Activated CD4-positive, alpha-beta T cell treated with anti-CD3 and anti-CD28 coated beads, Interleukin-2, amount 50 U/mL, for 24 hours (primary cell): ENCODE measurements at places on chromosomes 2 and 18.

DNA sequence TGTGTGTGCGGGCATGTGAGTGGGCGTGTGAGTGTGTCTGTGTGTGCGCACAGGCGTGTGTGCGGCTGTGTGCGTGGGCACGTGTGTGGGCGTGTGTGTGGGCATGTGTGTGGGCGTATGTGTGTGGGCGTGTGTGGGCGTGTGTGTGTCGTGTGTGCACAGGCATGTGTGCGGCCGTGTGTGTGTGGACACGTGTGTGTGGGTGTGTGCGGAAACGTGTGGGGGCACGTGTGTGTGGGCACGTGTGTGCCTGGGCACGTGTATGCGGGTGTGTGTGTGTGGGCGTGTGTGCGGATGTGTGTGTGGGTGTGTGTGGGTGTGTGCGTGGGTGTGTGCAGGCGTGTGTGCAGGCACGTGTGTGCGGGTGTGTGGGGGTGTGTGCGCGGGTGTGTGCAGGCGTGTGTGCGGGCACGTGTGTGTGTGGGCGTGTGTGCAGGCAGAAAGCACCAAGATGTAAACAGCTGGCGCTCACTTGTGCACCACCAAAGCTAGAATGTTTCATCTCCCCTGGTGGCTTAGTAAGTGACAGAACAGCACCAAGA lies 31.2 kb upstream of the ALKAL2 start:
- DNase-seq = no peak

DNA sequence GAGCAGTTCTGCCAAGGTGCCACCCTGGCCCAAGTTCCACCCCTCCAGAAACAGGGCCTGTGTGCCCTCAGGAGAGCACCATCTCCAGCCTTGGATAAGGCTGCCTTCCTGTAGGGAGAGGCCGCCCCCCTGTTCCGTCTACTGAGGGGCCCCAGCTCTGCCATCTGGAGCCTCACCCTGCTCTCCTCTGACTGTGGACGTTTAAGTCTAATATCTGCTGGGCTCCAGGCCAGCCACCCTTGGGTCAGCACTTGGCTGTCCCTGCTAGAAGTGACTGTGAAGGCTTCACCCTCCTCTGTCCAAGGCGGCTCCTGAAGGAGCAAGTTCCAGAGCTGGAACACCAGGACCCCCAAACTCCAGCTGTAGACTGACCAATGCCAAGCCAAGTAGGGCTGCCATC lies 26.3 kb downstream of the RHOB start:
- no peak for DNase-seq

- no peak for DNase-seq
Observed at GRCh38 chr18:36141576-36141975, 11.9 kb downstream of the ELP2 start.

DNA sequence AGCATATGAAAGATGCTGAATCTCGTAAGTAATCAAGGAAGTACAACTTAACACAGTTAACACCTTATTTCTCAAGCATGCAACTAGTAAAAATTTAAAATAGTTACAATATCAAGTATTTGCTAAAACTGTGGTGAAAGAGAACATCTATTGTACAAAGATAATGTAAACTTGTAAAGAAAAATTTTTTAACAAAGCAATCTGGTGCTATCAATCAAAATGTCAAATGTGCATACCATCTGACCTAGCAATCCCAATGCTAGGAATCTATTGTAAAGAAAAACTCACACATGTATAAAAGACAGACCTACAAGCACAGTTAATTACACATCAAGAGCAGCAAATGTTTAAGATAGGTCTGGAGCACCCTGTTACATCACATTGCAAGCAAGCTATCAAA lies 90.1 kb downstream of the SLC66A3 start:
- DNase-seq = no peak

DNA sequence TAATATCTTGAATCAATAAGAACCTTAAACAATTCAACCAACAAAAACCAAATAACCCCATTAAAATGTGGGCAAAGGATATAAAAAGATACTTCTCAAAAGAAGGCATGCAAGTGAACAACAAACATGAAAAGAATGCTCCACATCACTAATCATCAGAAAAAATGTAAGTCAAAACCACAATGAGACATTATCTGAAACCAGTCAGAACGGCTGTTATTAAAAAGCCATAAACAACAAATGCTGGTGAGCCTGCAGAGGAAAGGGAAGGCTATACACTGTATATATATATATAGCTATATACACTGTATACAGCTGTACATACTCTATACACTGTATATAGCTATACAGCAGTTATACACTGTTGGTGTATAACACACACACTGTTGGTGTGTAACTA lies 47.8 kb upstream of the GALNT13 start:
- DNase-seq = no peak

GRCh38 chr2:32237488-32237887 lies 27.2 kb downstream of the NLRC4 start:
- no peak for DNase-seq

- DNase-seq = no peak
Observed at GRCh38 chr2:88452565-88452905, at the start of gene FOXI3. Gene FOXI3, minus strand, starts transcription at chr2:88452693. Its CDS starts 158 bp downstream, at chr2:88452535.

GRCh38 chr2:184326066-184326465 lies 272.3 kb upstream of the ZNF804A start:
- no peak for DNase-seq

DNA sequence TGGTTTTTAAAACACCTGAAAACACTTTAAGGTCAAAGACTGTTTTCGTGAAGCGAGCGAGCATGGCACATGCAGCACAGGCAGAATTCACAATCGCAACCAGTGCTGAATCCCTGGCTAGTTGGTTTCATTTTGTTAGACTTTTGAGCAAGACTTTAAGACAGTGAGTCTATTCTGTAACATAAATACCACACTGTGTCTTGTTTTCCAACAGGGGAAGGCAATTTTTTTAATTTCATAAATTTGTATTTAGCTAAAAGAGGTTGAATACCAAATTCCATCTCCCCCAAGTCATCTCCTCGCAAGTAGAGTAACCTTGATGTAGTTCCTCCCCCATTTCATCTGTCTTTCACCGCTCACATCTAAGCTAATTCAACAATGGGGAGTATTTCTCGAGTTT lies 1.4 kb downstream of the CERKL start:
- no peak for DNase-seq

- DNase-seq = no peak
Observed at GRCh38 chr2:102698369-102699111, 63.3 kb upstream of the TMEM182 start.

- no peak for DNase-seq
Observed at GRCh38 chr2:128302744-128303067, 16.0 kb downstream of the HS6ST1 start.

DNA sequence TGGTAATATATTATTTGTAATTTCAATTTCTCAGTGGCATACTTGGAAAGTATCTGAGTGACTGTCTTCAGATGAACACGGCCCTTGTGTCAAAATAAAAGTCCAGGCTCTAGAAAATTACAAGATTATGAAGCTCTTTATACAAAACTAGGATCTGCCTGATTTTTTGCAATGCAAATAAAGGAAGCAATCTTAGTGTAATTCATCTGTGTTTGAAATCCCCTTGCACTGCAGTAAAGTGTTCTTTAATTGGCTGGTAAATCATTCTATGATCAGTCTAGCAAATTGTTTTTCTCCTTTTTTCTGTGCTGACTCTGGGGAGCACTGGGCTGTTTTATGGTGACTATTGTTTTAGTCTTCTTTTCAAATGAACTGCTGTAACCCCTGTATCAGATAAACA lies 1039.0 kb downstream of the SOCS6 start:
- no peak for DNase-seq

DNA sequence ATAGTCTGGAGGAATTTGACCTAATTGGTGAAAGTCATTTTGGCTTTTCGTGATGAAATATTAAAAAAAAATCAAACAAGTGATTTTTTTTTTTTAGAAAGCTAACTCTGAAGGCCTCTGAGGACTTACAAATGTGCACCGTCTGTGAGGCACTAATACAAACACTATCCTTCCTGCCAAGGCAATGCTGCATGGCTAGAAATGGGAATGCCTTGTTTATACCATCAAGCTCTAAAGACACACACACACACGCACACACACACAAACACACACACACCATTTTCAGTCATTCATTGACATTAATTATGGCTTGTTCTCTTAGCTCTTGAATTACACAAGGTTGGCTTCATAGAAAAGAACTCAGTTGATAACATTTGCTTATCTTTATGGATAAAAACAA lies 1242.0 kb upstream of the ACVR2A start:
- DNase-seq = no peak

DNA sequence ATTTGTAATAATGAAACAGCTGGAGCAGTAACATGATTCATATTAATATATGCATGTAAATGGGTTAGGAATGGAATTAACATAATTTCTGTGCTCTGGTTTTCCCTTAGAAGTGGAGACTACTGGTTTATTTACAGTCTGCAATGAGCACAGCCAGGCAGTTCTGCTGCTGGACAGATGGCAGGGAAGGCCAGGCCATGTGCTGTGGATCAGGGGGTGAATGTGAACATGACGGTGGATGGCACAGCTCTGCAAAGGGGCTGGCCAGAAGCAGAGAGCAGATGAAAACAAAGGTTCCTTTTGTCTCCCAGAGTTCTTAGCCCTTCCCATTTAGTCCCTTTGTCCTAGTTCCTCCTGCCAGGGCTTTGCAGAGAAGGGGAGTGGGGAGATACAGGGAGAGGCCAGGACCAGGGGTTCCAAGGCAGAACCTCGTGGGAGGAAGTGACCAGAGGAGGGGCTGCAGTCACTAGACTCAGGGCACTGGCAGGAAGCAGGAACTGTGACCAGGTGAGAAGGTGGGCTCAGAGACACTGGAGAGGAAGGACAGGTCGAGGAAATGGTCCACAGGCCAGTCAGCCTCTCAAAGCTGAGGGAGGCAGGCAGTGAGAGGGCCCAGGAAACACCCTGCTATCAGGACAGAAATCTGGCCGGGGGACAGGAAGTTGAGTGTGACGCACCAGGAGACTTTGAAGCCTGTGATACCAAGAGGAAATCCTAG lies 112.9 kb upstream of the ATP8B1 start:
- DNase-seq = no peak

DNA sequence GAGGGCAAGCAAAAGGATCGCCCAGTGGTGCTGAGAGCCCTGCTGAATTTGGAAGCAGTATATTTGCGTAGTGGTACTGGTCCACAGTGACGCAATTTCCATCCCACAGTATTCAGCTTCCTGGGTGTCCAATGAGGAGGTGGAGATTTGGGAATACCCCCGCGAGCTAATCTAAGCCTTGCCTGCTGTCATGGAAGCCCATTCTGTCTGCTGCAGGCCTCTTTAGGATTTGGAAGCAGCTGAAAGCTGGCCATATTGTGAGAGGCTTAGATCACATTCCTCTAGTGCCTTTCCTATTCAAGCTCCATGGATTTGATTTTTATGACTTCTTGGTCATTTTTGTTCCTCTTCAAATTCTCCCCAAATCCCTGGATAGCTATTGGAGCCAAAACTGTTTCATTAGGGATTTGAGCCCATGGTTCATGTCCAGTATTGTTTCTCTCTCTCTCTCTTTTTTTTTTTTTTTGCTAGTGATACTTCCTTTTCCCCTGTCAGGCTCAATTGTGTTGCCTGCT lies 22.3 kb upstream of the DYNC2LI1 start:
- no peak for DNase-seq

- DNase-seq = no peak
Observed at GRCh38 chr2:95234816-95235215, 27.5 kb downstream of the ZNF892 start.

- DNase-seq = no peak
Observed at GRCh38 chr2:146651361-146651760, 1193.5 kb upstream of the ACVR2A start.

DNA sequence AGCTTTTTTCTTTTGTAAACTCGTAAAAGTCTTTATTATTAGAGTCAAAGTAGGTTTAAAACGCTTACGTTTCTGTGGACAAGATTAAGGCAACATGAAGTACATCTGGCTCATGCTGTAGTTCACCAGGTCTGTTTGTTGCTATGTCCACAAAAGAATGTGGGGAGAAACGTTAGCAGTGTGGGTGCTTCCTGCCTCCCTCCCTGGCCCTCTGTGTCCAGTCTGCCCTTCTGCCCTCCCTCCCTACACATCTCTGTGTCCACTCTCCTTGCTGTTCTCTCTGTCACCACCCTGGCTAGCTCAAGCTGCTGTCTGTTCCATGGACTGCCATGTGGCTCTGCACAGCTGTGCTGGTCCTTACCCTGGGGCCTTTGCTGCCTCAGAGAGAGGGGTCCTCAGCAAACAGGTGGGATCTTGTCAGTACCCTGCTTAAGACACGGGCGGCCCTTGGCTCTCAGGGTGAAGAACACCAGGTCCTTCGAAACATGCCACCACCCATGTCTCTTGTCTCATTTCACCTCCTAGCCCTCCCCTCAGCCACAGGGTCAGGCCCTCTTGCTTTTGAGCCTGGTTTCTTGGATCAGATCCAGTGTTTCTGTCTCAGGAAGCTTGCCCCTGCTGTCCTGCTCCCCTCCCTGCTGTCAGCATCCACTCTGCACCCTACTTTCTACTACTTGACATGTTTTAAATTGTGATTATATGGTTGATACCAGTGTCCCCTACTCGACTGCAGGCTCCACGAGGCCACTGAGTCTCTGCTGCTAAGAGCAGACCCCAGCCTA lies 79.2 kb downstream of the LIMS1 start:
- DNase-seq = no peak

- DNase-seq = no peak
Observed at GRCh38 chr2:46315103-46315890, 18.1 kb downstream of the EPAS1 start.

DNA sequence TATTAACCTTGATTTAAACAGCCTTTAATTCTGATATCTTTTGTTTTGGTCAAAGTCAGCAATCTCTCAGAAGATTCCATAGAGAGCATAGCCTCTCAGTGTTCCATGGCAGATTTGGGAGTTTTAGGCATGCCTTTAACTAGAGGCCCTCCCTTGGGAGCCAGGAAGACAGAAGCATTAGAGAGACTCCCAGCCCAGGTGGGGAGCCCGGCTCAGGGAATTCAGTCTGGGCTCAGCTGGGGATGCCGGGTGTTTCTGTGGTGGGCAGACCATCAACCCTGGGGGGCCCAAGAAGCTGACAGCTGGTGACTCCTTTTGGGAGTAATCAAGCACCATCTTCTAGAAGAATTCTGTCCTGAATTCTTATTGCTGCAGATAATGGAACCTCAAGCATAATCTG lies 99.7 kb upstream of the CELF4 start:
- DNase-seq = no peak

DNA sequence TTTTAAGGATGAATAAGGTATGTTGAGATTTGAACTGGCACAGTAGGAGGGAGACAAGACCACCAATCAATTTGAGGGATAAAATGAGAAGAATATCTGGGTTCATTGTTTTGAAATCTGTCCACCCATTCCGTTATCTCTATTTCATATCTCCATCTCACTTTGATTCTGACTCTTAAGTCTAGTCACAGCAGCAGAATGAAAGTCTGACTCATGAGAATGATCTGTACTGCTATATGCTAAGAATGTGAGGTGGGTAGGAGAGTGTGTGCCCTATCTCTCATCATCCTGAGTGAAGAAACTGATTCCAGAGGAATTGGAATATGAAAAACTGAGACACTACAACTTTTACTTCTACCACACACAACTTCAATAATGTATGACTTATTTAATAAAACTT lies 1994.5 kb upstream of the PIK3C3 start:
- DNase-seq = no peak

- DNase-seq = no peak
Observed at GRCh38 chr2:38141501-38141900, 65.5 kb upstream of the CYP1B1 start.
